ENCODE measurements at places on chromosomes 7 and 10. TPM values are rescaled to one million over a fixed set of nuclear protein-coding genes. Genes with fewer than 3 reads are reported as not detected.

Gene MUC12
- not detected for total RNA-seq

Gene XRCC2
- total RNA-seq, result 5.5 TPM

Gene SHH
- not detected for total RNA-seq

Gene TRPV5
- total RNA-seq, result not detected

Gene FANK1
- total RNA-seq, result not detected

Measured in MG63 (cell line).